ENCODE measurements at places on chromosomes 4 and X.

DNA sequence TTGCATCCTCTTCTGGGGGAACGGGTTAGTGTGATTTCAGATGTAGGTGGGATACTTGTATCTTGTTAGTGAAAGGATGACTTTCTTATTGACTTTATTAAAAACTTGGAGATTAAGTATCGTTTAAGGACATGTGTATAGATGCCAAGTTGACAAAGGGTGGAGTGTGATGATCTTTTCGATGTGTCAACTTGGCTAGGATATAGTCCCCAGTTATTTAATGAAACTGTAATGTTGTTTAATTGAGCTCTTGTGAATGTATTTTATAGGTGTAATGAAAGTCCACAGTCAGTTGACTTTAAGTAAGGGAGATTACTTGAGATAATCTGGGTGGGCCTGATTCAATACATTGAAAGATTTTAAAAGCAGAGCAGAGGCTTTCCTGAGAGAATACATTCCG, 127.0 kb downstream of the AASDH start:
- DNase-seq, result no peak

DNA sequence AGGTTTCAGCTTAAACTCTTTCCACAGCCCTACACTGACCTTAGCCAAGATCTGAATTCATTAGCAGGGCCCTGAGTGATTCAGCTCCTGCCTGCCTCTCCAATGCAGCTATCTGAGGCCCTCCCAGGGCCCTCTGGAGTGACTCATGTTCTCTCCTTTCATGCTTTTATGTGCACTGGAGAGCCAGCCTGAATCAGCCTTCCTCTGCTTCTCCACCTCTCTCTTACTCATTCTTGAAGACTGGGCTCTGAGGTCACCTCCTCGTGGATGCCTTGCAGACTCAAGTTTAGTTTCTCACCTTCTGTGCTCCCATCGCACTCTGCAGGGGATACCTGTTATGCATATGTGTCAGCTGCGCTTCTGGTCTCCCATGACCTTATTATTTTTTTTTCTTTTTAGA, 3.1 kb upstream of the OCIAD2 start:
- DNase-seq, result no peak

DNA sequence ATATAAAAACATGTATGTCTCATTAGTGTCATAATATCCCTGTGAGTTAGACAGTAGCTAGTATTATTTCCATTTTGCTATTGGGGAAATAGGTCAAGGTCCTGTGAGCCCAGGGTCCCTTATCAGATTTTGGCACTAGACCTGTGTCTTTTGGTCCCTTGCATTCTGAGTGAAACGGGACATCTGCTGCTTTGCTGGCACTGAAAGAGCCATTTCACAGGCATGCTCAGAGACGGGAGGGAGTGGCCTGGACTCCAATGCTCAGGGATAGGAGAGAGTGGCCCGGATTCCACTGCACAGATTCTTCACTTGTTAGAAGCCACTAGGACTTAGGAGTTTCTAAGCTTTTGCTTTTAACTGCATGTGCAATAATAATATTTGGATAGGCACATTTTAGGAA, 177.2 kb downstream of the TSPAN5 start:
- DNase-seq, result no peak

GRCh38 chr4:123352240-123352945, 44.2 kb upstream of the SPRY1 start:
- DNase-seq, result no peak

DNA sequence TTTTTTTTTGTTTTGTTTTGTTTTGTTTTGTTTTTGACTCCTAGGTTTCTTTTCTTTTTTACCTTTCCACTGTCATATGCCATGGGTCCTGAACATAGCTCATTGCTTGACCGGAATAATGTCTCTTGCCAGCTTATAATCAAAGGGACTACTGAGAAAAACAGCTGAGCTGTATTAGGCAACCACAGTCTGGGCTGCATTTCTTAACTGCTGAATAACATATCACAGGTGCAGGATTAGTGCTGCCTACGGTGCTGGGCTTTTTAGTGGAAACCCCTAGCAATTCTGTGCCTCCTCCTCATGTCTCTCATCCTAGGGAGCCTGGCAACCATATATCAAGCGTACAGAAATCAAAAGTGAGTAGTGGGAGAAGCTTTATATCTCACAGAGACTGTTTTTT, 333.5 kb downstream of the BMPR1B start:
- no peak for DNase-seq

- DNase-seq, result no peak
These were observed 26.1 kb downstream of the KLHL34 start for GRCh38 chrX:21632027-21632426.

DNA sequence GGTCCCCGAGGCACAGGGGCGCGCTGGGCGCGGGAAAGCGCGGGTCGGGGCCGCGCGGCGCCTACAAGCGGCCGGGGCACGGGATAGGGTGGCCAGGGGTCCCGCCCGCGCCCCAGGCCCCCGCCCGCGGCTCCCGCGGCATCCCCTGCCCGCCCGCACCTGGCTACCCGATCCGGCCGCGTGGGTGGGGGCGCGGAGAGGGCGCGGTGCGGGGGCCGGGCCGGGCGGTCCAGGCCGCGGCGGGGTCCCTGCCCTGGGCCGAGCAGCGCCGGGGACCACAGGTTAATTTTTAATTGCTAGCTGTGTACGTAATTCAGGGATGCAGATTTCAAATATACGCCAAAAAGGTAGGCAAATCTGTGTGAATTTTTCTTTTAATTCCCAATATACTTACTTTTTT, 44.3 kb upstream of the FAM47C start:
- DNase-seq, result no peak

- DNase-seq, result no peak
These were observed 216.3 kb upstream of the PCDH18 start for GRCh38 chr4:137748616-137749015.

GRCh38 chr4:159829184-159829583, 726.3 kb downstream of the RAPGEF2 start:
- DNase-seq, result no peak

DNA sequence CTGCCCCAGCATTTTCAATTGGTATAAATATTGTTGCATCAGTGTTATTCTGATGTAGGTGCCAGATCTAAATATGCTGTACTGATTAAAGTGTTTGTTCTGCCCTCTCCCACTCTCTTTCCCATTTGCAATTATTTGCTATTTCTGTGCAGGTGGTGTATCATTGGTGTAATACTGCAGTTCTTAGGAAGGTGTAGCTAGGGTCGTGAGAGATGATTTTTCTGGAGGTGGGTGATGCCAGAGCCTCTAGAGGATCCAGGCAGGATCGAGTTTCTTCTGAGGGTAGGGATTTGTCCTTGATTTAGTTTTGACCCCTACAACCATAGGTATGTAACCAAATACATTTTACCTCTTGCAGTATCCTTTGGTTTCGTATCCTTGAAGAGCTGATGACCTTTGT, 1.9 kb downstream of the SMAD1 start:
- DNase-seq, result no peak
